CD4-positive, alpha-beta T cell treated with Interleukin-6 at 100 ng/mL for 8 hours (primary cell): ENCODE measurements at places on chromosomes 11 and 22.

DNA sequence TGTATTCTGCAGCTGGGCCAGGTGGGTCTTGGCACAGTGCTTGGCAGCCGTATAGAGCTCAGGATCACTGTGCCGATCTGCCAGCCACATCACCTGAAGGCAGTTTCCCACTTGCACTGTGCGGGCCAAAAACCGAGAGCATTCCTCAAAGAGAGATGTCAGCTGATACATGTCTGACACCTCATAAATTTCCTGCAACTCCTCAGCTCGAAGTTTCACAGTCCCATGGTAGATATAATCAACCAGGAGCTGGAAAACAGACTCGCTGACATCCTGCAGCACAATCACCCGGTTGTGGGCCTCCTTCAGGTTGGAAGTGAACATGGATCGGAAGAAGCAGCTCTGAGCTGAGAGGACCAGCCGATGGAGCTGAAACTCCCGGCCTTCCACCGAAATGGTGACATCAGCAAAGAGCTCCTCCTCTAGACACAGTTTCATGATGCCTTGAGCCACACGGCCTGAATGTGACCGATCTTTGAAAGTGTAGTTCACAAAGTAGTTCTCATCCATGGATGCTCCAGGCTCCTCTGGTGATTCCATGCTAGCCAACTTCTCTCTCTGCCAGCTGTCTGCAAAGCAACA, 1.2 kb downstream of the KBTBD4 start:
- DNase-seq, result no peak

- DNase-seq, result no peak
Observed at GRCh38 chr11:92707173-92707619, 262.3 kb upstream of the MTNR1B start.

GRCh38 chr11:81987829-81988472, 745.7 kb downstream of the FAM181B start:
- no peak for DNase-seq

GRCh38 chr11:16749666-16750065, 11.2 kb downstream of the C11orf58 start:
- no peak for DNase-seq

GRCh38 chr11:14413307-14414069, 54.5 kb upstream of the RRAS2 start:
- DNase-seq, result no peak

DNA sequence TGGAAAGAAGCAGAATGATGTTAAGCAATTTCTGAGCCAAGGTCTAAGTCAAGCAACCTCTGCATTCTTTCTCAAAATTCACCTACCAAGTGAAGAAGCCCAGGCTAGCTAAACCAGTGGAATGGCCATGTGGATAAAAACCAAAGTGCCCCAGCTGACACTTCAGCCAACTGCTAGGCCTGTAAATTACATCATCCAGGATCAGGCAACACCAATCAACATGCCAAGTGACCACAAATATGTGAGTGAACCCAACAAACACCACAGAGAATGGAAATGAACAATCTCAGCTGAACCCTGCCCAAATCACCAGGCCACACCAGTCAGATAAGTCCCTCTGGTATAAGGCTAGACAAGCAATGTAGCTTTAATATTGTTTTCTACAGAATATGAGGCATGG, 25.1 kb upstream of the FJX1 start:
- no peak for DNase-seq

DNA sequence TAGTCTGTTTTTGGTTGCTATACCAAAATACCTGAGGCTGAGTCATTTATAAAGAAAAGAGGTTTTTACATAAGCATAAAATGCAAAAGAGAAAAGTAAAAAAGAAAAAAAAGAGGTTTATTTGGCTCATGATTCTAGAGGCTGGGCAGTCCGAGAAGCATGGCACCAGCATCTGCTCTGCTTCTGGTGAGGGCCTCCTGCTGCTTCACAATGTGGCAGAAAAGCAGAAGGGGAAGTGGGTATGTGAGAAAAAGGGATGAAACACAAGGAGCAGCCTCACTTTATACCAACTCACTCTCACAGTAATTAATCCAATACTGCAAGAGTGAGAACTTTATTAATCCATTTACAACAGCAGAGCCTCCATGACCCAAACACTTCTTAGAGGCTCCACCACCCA, 47.1 kb downstream of the MTNR1B start:
- no peak for DNase-seq

DNA sequence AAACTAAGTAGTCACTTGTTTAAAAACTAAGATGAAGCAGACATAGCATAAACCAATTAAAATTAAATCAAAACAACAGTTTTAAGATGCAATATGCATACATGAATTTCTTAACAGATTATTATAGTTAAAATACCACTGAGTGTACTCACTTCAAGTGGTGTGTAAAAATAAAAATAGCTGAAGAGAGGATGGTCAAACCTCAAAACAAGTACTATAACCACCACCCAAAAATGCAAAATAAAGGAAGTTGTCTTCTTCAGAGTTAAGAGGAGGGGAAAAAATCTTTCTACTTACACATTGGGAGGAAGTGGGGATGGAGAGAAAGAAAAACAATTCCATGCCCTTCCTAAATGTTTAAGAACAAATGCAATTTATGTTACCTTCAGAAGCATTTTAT, 31.9 kb downstream of the RRAS2 start:
- DNase-seq, result no peak

- no peak for DNase-seq
Observed at GRCh38 chr22:46731246-46732040, 6.6 kb downstream of the CERK start.

- no peak for DNase-seq
Observed at GRCh38 chr11:103536335-103536722, 427.1 kb downstream of the DYNC2H1 start.

- DNase-seq, result no peak
Observed at GRCh38 chr11:71206186-71206585, 46.2 kb downstream of the SHANK2 start.

DNA sequence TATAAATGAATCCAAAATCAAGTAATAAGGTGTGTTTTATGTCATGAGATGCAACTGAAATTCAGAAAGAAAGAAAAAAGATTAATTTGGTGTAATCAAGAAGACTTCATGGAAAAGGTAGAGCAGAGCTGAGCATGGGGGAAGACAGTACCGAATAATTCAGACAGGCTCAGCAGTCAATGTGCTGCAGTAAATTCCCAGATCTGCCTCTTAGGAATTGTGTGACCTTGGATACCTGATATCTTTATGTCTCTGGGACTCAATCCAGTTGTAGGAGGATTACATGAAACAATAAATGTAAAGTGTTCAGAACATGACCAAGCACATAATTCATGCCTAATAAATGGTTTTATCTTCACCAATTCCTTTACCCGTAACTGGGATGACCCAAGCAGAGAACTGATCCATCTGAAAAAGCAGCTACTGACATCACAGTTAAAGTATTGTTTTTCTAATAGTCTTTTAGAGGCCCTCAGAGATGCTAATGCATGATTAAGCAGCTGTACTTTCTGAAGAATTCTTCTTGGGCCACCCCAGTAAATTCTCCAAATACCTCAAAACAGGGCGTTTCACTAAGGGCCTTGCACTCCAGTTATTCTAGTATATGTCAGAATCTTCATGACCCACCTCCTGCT, 7.8 kb downstream of the MS4A12 start:
- no peak for DNase-seq

DNA sequence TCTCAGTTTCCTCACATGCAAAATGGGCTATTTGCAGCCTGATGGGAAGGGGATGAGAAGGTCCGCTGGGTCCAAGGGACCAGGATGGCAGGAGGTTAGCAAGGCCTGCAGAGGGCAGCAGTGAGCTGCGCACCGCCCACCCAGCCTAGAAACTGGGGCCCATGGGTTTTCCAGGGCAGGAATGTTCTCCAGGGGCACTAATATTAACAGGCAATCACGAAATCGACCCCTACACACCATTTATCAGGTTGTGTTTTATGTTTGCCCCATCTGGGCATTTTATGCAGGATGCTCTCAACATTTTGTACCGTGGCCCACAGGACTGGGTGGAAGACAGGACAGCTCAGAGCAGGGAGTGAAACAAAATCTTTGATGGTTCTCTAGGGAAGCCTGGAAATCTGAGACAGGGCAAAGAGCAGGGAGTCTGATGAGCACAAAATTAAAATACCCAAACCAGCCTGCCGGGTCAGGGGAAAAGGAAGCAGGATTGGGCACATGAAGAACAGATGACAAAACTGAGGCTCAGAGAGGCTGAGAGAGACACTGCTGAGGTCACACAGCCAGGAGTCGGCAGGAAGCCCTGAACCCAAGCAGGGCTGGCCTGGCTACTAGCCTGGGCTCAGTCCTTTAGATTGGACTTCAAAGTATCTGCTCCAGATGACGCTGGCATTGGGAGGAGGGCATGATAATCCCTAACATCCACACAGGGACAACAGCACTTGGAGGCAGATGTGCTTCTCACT, 1.6 kb upstream of the BCR start:
- peak; percentile 51 for DNase-seq

GRCh38 chr11:17382046-17382728, 6.3 kb downstream of the KCNJ11 start:
- no peak for DNase-seq

DNA sequence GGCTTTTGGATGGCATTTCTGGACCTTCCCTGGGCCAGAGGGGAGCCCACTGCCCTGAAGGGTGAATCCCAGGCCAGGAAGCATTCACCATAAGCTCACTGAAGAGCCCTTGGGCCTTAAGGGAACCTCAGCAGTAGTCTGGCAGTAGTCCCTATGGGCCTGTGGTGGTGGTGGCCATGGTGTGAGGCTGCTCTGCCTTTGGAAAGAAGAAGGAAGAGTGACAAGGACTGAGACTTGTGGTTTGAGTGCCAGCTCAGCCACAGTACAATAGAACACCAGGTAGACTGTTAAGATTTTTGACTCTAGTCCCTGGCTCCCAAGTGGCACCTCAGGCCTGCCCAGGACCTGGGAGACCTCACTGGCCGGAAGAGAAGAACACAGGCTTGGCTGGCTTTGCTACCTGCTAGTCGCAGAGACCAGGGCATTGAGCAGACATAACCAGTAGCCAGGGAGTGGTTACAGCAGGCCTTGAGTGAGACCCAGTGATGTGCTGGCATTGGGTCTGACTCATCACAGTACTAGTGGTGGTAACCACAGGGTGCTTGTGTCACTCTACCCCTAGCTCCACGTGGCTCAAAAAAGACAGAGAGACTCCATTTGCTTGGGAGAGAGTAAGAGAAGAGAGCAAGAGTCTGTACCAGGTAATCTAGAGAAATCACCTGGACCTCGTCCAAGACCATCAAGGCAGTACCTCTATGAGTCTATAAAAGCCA, 259.8 kb upstream of the BLID start:
- DNase-seq, result no peak

- no peak for DNase-seq
Observed at GRCh38 chr11:78166855-78167469, 21.5 kb downstream of the KCTD21 start.

DNA sequence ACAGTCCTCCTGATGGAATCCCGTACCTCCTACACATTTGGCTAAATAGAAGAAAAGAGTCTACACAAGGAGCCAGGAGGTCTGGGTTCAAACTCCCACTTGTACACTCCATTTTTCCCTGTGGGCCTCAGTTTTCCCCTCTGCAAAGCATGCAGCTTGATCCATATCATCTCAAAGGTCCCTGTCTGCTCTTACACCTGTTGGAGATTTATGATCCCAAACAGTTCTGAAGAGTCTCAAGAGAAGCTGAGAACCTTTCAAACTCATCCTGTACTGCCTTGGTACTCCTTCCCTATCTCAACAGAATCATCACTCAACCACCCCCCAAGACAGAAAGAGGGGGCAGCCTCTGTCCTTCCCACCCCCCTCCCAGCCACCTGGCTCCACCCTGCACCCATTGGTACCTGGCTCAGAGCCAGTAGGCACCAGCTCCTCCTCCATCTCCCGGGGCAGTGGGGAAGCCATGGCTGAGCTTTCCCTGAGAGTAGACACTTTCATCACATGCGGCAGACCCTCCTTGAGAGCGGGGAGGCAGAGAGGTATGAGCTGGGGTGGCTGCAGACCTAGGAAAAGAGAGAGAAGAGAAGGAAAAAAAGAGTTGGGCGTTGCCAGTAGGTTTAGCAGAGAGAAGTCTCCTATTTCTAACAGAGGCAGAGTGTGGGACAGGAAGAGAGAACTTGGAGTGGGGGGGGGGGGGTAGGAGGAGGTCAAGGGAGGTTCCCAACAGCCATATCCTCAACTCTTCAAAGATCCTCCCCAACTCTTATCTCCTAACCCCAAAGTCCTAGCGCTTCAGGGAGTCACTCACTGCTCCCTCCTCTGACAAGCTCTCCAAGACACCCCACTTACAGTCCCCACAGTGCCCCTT, 3.1 kb downstream of the TNKS1BP1 start:
- no peak for DNase-seq

GRCh38 chr22:21712751-21713427, 22.7 kb downstream of the YPEL1 start:
- DNase-seq, result peak; percentile 59

- DNase-seq, result peak; percentile 10
Observed at GRCh38 chr11:102047305-102047924, at the start of gene CFAP300. Gene CFAP300 (plus strand): TSS chr11:102047437. CDS start chr11:102047471, 34 bp downstream.

DNA sequence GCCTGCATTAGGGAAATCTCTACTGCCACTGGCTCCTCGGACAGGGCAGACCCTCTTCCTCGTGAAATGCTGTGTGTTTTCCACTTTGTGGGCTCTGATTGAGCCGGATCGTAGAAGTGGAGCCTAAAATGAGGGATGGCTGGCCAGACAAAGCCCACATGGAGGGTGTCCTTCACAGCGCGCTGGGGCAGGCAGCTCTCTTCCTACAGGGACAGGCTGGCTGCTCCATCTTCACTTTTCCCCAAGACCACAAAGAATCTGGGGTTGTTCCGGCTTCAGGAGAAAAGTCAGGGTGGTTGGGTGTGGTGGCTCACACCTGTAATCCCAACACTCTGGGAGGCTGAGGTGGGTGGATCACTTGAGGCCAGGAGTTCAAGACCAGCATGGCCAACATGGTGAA, 94.9 kb downstream of the MORC2 start:
- no peak for DNase-seq

GRCh38 chr11:117882311-117882905, 6.0 kb upstream of the FXYD6 start:
- DNase-seq, result no peak
